Activated CD4-positive, alpha-beta T cell treated with anti-CD3 and anti-CD28 coated beads, Interleukin-2, amount 50 U/mL, for 48 hours (primary cell): ENCODE measurements at places on chromosomes 13 and 19.

- DNase-seq, result peak; percentile 61
Observed at GRCh38 chr19:33374236-33374714, 766 bp downstream of the CEBPG start.

GRCh38 chr19:51733742-51734522 is 10.1 kb upstream of the HAS1 start:
- DNase-seq, result no peak

DNA sequence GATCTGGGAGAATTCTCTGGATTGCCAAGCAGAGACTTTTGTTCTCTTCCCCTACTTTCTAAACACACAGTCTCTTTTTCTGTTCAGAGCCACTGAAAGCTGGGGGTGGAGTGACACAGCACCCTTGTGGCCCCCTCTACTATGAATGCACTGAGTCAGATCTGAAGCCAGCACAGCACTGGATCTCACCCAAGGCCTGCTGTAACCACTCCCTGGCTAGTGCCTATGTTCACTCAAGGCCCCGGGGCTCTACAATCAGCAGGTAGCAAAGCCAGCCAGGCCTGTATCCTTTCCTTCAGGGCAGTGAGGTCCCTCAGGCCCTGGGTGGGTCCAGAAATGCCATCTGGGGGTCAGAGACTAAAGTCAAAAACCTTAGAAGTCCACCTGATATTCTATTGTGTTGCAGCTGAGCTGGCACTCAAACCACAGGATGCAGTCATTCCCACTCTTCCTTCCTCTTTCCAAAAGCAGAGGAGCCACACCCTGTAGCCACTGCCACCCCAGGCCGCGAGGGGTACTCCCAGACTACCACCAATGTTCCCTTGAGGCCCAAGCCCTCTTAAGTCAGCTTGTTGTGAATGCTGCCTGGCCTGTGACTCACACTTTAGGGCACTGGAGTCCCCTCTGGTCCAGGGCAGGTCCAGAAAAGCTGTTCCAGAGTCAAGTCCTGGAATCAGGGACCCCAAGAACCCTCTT is 110.1 kb upstream of the RXFP2 start:
- no peak for DNase-seq

GRCh38 chr19:6333439-6333838 is at the start of gene ACER1:
ACER1 (minus strand) TSS chr19:6333612; CDS start chr19:6333551, 61 bp downstream.
- DNase-seq, result no peak

- no peak for DNase-seq
Observed at GRCh38 chr13:96994017-96994857, at the start of gene OXGR1. OXGR1 (minus strand) TSS chr13:96994476; CDS start chr13:96987759, 6,717 bp downstream.

- peak; percentile 34 for DNase-seq
Observed at GRCh38 chr19:4456843-4457653, 546 bp downstream of the UBXN6 start.

DNA sequence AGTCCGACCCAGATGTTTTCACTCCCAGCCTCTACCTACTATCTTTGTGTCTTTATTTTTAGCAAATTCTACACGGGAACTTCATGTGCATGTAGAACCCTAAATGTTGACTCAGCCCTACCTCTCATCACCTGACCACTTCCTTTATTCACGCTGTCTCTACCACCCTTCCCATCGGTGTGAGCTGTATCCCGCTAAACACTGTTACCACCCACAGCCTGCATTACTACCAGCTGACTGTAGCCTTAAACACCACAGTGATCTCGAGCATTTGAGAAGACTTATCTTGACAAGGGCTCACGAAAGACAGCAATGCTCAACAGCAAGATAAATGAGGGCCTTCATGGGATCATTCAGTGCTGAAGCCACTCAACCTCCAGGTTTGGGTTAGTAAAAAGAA is 15.1 kb downstream of the NCR1 start:
- no peak for DNase-seq

- peak; percentile 42 for DNase-seq
Observed at GRCh38 chr19:41705393-41706174, 2.8 kb upstream of the CEACAM5 start.

DNA sequence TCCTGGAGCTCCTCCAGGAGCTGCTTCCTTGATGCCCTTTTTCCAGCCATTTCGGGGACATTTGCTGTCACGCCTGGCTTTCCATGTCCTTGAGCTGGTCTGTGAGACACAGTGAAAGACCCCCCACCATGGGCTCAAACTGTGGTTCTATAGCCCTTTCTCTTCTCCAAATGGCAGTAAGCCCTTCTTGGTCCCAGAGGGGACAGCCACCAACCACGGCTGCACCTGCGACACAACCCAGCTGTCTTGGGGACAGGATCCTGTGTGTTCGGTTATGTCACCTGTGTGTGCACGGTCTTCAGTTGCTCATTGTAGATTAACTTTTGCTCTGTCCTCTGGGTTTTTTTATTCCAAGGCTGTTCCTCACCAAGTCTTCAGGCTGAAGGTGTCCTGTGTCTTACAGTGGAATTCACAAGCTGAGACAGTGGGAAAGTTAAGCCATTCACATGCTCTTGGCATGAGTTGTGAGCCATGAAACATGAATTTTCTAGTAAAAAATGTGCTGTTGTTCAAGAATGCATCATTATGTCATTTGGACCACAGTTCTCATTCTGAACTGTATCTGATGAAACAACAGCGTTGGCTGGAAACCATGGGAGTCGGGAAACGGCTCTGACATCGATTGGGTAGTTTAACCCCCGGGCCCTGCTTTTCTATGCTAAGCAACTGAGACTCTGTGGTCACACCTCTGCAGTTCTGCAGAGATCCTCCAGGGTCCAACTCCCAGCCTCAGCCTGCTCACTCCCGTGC is 129.5 kb upstream of the MCF2L start:
- DNase-seq, result no peak

GRCh38 chr13:30169442-30169841 is 137.9 kb downstream of the KATNAL1 start:
- no peak for DNase-seq

DNA sequence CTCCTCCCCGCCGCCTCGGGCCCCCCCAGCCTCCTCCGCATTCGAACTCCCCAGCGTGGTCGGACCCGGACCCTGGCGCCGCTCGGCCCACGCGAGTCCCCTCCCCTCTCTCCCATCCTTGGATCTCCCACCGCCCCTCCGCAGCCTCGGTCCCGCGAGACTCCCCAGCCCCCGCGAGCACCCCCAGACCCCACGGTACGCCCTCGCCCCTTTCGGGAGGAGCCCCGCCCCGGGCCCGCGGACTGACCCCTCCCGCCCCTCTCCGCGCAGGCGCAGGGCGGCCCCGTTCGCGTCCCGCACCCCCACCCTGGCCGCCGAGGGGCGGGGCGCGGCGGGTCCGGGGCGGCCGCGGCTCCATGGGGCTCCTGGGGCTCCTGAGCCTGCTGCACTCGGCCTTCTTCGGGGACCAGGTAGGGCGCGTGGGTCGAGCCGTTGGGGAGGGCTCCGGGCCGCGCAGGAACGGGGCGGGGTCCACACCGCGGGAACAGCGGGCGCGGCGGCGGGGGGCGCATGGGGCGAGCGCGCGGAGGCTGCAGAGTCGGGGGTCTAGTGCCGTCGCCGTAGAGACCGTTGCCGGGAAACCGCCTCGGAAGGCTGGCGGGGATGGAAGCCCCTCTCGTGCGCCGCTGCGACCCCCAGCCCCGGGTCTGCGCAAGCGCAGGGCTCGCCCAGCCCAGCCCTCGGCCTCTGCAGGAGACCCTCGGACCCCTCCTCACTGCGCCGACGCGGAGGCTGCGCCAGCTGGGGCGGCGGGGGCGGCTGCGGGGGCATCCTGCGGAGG is 3.8 kb upstream of the APC2 start:
- DNase-seq, result no peak

DNA sequence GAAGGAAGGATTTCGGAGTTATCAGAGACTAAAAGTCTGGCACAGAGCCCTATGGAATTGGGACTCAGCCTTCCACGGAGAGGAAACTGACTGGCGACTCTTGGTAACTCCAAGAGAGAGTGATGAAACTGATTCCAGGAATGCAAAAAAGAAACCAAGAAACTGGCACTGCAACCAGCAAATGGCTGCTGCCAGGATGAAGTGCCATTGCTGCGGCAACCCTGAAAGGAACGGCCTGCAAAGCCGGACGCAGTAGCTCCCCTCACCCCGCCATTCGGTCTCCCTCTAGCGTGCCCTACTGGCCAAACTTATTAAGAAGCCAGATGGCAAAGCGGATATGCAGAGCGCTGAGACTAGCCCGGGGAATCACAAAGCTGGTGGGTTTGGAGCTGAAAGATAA is 236.0 kb downstream of the PCDH9 start:
- peak; percentile 3 for DNase-seq

GRCh38 chr13:93216122-93216521 is 10.5 kb upstream of the GPC6 start:
- DNase-seq, result no peak

GRCh38 chr19:30023330-30023729 is 81.3 kb downstream of the URI1 start:
- no peak for DNase-seq

- DNase-seq, result no peak
Observed at GRCh38 chr13:98772794-98773452, 20.5 kb upstream of the SLC15A1 start.

DNA sequence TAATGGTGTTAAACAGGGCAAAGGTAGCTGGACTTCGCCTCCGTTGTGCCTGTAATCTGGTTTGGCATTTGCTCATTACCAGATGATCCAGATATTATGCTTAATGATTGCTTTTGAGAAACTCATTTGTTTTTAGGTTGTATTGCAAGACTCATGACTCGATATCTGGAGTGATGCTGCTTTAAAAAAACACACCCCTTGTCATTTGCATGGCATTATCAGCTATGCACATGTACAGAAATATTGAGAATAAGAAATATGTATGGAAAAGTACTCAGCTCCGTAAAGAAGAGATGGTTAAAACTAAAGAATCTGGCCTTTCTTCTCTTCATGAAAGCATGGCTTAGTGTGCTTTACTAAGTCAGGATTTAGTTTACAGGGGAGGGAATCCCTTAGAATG is 95.0 kb downstream of the ARHGEF7 start:
- DNase-seq, result no peak

DNA sequence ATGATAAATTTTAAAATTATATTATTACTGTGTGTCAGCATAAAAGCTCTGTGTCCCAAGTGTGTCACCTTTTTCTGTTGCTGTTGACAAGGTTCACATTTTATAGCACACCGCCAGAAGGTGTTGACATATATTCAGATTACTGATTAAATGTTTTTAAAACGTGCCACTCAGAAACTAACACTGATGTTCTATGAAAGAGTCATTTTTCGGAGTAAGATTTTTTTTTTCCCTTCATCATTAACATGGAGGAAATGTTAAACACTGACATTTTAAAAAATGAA is 197.5 kb downstream of the TM9SF2 start:
- no peak for DNase-seq

DNA sequence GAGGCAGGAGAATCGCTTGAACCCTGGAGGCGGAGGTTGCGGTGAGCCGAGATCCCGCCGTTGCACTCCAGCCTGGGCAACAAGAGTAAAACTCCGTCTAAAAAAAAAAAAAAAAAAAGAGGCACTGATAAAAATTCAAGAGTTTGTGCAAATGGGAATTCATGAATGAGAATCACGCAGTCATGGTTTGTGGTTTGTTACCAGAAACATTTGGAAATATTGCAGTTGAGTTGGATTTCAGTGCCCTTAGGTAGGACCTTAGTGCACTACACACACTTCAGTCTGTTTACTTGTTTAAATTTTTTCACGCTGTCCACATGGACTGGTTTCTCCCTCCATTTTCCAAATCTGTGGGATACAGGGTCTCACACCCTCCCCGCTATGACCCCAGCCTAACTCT is 28.4 kb downstream of the ZNF844 start:
- DNase-seq, result no peak

DNA sequence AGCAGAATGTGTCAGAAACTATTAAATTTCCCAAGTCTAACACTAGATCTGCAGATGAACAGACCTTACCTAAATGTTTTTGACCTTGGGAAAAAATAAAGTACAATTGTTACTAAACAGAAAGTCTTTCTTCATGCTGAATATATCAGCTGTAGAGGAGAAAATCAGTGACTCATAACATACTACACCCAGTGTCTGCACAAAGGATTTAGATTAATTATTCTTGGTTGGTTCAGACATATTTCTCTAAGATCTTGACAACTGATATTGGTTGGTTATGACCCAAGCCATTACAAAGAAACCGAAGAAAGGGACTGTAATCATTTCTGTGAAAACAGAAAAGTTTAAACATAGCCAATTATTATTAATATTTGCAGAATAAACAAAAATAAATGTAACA is 225.1 kb downstream of the HS6ST3 start:
- DNase-seq, result no peak

- no peak for DNase-seq
Observed at GRCh38 chr13:97334690-97335089, 99.3 kb upstream of the RAP2A start.

DNA sequence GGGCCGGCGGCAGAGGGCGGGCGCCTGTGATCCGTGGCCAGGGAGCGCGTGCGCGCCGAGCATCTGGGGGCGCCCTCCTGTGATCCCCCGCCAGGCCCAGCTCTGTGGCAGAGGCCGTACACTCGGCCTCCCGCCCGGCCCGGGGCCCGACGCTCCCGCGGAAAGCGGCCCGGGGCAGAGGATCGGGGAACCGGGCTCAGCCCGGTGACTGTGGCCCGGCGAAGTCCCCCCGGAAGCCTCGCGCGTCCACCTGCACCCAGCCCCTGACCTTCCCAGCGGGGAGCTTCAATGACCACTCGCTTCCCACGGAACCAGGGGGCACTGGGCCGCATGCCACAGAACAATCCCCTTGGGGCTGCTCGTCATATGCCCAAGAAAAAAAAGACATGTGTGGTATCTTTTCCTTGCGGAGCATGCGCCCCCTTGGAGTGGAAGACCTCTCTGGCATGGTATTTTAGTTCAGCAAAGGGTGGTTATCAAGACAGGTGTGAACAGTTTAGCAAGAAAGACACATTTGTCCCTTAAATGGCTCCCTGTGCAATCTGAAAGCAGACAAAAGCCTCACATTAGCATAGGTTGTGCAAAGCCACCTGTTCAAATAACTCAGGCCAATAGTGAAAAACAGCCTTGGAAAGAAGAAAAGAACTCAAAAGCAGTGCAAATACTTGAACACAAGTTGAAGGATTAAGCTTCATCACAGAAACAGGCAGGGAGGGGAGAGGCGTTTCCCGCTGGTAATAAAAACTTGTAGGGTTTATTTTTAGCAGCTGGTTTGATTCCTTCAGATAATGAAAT is 290.9 kb upstream of the SOX21 start:
- no peak for DNase-seq

DNA sequence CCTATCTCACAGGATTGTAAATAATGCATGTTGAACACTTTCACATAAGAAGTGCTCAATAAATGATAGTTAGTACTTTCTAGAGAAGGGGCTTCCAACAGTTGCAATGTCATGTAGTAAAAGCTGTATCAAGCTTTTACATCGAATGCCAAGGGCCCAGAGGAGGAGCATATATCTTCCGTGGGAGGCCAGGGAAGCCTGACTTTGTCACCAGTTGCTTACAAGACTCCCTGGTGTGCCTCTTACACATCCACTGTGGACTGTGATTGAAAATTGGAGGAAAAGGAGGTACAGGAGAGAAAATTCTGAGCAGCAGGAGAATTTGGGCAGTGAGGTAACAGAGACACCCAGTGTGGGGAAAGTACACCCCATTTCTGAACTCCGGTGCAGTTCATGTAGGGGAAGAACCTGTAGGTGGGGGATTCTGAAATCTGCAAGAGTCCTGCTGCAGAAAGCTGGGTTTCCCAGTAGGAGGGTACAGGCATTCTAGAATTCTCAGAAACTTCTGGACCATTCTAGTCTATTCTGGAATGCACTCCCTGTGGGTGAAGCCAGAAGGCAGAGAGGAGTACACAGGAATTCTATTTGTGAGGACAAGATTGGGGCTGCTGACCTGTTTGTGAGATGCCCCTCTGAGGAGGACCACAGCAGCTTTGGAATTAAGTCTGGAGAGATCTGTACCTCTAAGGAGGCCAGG is 54.0 kb downstream of the ALOX5AP start:
- no peak for DNase-seq
